Activated naive CD4-positive, alpha-beta T cell treated with anti-CD3 and anti-CD28 coated beads, Interleukin-2, amount 10 ng/mL, durations not matched to agents 7 days and 5 days (primary cell): ENCODE measurements at places on chromosomes 5 and 9.

GRCh38 chr9:93893194-93893593, 62.0 kb downstream of the BARX1 start:
- no peak overlapping the region for H3K27ac ChIP-seq
- H3K27me3 ChIP-seq, result peaks cover 3% of the 10 kb centered on the region
- no peak for DNase-seq
- no peak overlapping the region for H3K4me3 ChIP-seq
- peaks cover 3% of the 10 kb centered on the region for H3K36me3 ChIP-seq

GRCh38 chr5:62680121-62680520, 101.5 kb downstream of the LRRC70 start:
- H3K27me3 ChIP-seq, result no peaks in the 10 kb centered on the region
- no peak overlapping the region for H3K4me3 ChIP-seq
- no peaks in the 10 kb centered on the region for H3K4me1 ChIP-seq
- H3K36me3 ChIP-seq, result no peaks in the 10 kb centered on the region
- no peak overlapping the region for H3K27ac ChIP-seq

GRCh38 chr5:96143450-96143849, 181.8 kb upstream of the ELL2 start:
- H3K4me3 ChIP-seq, result no peak overlapping the region
- no peaks in the 10 kb centered on the region for H3K27me3 ChIP-seq
- DNase-seq, result no peak
- no peak overlapping the region for H3K27ac ChIP-seq

DNA sequence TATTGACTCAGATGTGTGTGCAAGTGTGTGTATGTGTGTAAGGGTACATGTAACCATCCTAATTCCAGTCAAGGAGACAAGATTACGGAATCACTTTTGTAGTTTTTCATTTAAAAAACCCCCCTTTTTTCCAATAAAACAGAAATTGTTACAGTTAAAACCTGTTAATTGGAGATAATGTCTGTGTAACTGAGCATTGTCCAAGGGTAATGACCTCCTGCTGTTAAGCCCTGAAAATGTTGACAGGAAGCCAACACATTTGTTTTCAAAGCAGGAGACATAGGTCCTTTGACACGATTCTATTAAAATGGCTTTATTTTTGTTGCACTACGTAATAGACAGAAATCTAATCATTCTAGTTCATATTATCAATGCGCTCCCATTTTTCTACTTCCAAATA, 457.3 kb upstream of the ARRDC3 start:
- no peaks in the 10 kb centered on the region for H3K4me1 ChIP-seq
- no peak overlapping the region for H3K27ac ChIP-seq
- no peaks in the 10 kb centered on the region for H3K27me3 ChIP-seq
- H3K4me3 ChIP-seq, result no peak overlapping the region

DNA sequence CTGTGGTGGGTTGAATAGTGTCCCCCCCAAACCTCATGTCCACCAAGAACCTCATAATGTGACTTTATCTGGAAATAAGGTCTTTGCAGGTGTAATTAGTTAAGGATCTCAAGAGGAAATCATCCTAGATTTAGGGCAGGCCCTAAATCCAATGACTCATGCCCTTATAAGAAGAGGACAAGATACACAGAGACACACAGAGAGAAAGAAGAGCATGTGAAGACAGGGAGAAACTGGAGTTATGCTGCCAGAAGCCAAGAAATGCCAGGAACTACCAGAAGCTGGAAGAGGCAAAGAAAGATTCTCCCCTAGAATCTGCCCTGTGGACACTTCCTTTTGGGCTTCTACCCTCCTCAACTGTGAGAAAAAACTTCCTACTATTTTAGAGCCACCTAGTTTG, 8.8 kb downstream of the FAM13B start:
- no peak for DNase-seq
- no peaks in the 10 kb centered on the region for H3K27me3 ChIP-seq
- H3K27ac ChIP-seq, result no peak overlapping the region
- H3K4me3 ChIP-seq, result no peak overlapping the region
- H3K36me3 ChIP-seq, result peaks cover 25% of the 10 kb centered on the region

DNA sequence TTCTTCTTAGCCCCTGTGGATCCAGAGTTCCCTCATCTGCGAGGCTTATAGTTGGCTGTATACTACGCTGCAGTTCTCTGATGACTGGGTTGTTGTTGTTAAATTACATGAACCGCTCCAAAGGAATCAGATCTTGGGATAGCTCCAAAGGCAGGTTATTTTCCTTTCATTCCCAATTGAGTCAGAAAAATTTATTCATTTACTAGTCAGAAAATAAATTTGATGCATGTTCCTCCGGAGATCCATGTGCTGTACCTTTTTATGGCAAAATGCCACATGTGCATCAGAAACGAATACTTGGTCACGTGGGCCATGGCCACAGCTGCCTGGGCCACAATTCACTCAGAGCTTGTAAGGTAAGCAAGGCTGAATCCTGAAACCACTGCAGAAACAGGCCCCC, 304.0 kb downstream of the NR2F1-AS1 start:
- no peaks in the 10 kb centered on the region for H3K36me3 ChIP-seq
- DNase-seq, result no peak
- H3K27me3 ChIP-seq, result no peaks in the 10 kb centered on the region

DNA sequence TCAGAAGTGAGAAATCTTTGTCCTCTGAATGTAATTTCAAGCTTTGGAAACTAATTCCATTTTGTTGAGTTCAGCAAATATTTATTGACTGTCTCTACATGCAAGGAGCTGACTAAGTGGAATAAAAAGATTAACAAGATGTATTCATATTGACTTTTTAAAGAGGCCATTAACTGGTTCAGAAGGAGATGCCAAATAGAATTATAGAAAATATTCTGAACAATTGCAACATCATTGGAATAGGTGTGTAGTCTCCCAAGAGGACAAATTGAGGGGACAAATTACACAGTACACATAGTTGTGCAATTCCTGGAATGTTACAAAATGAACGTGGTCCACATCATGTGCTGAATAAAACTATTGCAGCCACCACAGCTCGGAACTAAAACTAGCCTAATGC, 224.2 kb downstream of the NPR3 start:
- H3K27me3 ChIP-seq, result no peaks in the 10 kb centered on the region
- H3K4me3 ChIP-seq, result no peak overlapping the region
- no peaks in the 10 kb centered on the region for H3K4me1 ChIP-seq
- no peak overlapping the region for H3K27ac ChIP-seq

DNA sequence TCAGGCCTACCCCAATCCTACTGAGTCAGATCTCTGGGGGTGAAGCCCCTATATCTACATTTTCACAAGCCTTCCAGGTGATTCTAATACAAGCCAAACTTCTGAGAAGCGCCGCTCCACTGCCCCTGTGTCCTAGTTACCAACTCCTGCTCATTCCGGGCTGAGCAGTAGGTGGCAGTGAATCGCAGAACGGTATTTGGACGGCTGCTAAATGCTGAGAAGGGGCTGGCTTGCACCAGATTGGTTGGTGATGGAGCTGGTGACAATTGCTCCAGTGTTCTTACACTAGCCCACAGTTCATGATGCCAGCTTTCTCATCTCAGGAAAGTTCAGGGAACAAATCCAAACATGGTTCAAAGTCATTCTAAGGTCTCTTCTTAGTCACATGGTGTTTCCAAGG, 31.1 kb upstream of the FGF1 start:
- peak; percentile 46 for DNase-seq
- no peak overlapping the region for H3K4me3 ChIP-seq
- H3K27ac ChIP-seq, result no peak overlapping the region
- no peaks in the 10 kb centered on the region for H3K36me3 ChIP-seq
- peaks cover 34% of the 10 kb centered on the region for H3K27me3 ChIP-seq

- H3K36me3 ChIP-seq, result no peaks in the 10 kb centered on the region
- no peaks in the 10 kb centered on the region for H3K4me1 ChIP-seq
- DNase-seq, result no peak
- no peak overlapping the region for H3K27ac ChIP-seq
- H3K27me3 ChIP-seq, result no peaks in the 10 kb centered on the region
Measured at GRCh38 chr5:96004087-96004486, 42.4 kb upstream of the ELL2 start.

- H3K36me3 ChIP-seq, result no peaks in the 10 kb centered on the region
- H3K4me1 ChIP-seq, result no peaks in the 10 kb centered on the region
- H3K4me3 ChIP-seq, result no peak overlapping the region
- no peak overlapping the region for H3K27ac ChIP-seq
- H3K27me3 ChIP-seq, result no peaks in the 10 kb centered on the region
Measured at GRCh38 chr9:29100762-29101161, 1527.5 kb upstream of the C9orf72 start.

DNA sequence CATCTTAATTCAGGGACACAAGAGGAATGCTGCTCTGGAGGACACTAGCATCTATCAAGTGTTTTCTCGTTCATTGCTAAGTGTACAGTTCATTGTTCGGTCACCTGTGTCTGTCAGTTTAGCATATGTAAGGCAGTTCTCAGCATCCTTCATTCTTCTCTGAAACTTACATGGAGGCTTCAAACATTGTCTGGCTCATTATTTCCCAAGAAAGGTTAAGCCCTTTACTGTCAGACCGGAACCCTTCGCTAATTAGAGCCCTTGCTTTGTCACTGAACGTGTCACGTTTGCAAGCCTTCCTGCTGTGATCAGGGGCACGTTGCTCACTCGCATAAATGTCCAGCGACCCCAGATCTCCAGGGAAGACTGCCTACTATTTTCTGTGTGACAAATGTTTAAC, 62.3 kb upstream of the RIOK2 start:
- no peak overlapping the region for H3K4me3 ChIP-seq
- H3K27ac ChIP-seq, result no peak overlapping the region
- H3K27me3 ChIP-seq, result no peaks in the 10 kb centered on the region
- no peak for DNase-seq
- H3K36me3 ChIP-seq, result no peaks in the 10 kb centered on the region

DNA sequence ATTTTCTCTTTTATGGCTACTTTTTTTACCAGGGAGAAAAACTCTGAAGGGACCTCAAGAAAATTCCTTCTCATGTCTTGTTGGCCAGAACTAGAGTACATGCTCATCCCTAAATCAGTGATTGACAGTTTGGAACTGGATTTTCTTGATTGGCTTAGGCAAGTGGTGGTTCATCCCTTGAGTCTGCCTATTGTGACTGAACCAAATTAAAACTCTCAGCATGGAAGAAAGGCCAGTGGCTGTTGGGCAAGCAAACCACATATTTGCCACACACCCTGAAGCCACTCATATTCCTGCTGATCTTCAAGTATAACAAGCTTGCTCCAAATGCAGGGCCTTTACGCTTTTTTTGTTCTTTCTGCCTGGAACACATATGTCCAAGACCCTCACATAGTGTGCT, 7.2 kb upstream of the HOMER1 start:
- DNase-seq, result no peak
- peaks cover 3% of the 10 kb centered on the region for H3K36me3 ChIP-seq
- H3K27me3 ChIP-seq, result peaks cover 8% of the 10 kb centered on the region
- H3K4me3 ChIP-seq, result no peak overlapping the region
- H3K27ac ChIP-seq, result no peak overlapping the region

DNA sequence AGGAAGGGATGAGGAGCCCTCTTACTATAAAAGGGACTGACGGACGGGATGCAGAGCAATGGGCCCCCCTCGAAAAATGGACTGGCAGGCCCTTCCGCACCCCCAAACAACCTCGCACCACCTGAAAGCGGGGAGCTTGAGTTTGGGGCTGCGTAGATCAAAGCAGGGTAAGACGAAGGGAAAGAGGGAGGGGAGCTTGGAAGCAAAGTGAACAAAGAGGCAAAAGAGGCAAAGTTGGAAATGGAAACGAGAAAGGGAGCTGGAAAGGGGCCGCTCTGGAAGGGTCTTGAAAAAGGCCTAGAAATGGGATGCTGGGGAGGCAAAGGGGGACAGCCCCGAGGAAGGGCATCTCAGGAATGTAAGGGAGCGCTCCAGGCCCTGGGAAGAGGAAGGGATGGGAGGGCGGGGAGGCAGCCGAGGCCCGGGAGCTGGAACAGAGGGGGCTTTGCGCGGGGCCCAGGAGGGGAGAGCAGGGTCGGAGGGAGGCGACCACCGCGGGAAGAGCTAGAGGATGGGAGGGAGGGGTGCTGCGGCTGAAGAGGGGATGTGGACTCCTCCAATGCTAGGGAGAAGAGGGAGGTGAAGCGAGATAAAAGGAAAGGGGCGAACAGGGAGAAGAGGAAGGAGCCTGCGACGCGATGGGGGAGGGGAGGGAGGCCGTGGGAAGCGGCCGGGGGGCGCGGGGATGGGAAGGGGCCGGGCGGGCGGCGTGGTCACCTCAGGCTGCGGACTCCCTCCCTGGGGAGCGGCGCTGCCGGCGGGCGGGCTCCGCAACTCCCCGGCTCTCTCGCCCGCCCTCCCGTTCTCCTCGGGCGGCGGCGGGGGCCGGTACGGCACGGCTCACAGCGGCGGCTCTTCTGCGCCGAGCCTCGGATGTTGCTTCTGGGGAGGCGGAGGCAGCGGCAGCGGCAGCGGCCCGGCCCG, 577 bp downstream of the RNF145 start:
- H3K36me3 ChIP-seq, result peaks cover 29% of the 10 kb centered on the region
- peaks cover 62% of the 10 kb centered on the region for H3K4me1 ChIP-seq
- H3K27me3 ChIP-seq, result peaks cover 3% of the 10 kb centered on the region
- peak overlapping the region; percentile 99 for H3K27ac ChIP-seq
- DNase-seq, result peak; percentile 42
- H3K4me3 ChIP-seq, result peak overlapping the region; percentile 96

DNA sequence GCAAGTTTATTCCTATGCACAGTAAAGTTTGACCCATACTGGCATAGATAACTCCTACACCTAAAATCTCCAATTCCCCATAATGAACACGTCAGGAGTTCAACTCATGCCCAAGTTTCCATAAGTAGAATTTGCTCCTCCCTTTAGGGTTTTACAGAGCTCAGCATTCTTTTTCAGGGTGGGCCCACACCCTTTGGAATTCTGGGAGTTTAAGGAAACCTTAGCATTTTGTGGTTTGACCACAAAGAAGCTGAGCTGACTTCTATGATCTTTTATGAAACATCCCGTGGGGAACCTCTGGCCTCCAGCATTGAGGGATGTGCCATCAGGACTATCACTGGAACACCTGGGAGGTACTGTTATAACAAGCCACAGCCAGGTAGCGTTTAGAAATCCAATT, 220.6 kb upstream of the MAP3K1 start:
- no peak overlapping the region for H3K4me3 ChIP-seq
- no peak overlapping the region for H3K27ac ChIP-seq
- H3K4me1 ChIP-seq, result peaks cover 33% of the 10 kb centered on the region
- H3K36me3 ChIP-seq, result no peaks in the 10 kb centered on the region
- DNase-seq, result no peak
- peaks cover 12% of the 10 kb centered on the region for H3K27me3 ChIP-seq

DNA sequence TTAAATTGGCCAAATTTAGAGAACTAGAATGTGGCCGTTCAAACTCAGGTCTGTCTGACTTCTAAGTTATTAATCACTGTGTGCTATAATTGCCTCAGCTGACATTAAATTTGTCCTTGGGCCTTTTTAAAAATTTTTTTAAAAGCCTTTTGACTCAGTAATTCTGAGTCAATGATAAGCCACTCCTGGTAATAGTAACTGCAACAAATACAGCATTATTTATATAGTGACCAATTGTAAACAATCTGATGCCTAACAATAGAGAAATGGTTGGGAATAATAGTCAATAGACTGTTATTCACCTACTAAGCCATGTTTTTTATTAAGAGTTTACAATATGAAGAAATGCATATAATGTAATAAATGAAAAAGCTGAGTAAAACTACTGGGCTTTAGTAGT, 70.9 kb upstream of the FSD1L start:
- peaks cover 2% of the 10 kb centered on the region for H3K36me3 ChIP-seq
- peaks cover under 1% of the 10 kb centered on the region for H3K4me1 ChIP-seq
- H3K4me3 ChIP-seq, result no peak overlapping the region
- no peak overlapping the region for H3K27ac ChIP-seq
- DNase-seq, result no peak

GRCh38 chr9:94801234-94801633, 74.7 kb downstream of the AOPEP start:
- no peak for DNase-seq
- peaks cover 27% of the 10 kb centered on the region for H3K36me3 ChIP-seq
- no peak overlapping the region for H3K27ac ChIP-seq
- peaks cover 21% of the 10 kb centered on the region for H3K4me1 ChIP-seq

- H3K27ac ChIP-seq, result no peak overlapping the region
- H3K4me1 ChIP-seq, result peaks cover 36% of the 10 kb centered on the region
- H3K4me3 ChIP-seq, result no peak overlapping the region
- peaks cover 45% of the 10 kb centered on the region for H3K36me3 ChIP-seq
- DNase-seq, result no peak
- H3K27me3 ChIP-seq, result no peaks in the 10 kb centered on the region
Measured at GRCh38 chr5:43049236-43049635, 9.1 kb upstream of the ANXA2R start.
